ENCODE measurements at places on chromosomes 7 and 10.

GRCh38 chr7:27102581-27103442 lies at the start of gene HOXA2:
TSS of gene HOXA2 (minus strand) at chr7:27102683. CDS start at chr7:27102500, 183 bp downstream.
- no peak for DNase-seq

DNA sequence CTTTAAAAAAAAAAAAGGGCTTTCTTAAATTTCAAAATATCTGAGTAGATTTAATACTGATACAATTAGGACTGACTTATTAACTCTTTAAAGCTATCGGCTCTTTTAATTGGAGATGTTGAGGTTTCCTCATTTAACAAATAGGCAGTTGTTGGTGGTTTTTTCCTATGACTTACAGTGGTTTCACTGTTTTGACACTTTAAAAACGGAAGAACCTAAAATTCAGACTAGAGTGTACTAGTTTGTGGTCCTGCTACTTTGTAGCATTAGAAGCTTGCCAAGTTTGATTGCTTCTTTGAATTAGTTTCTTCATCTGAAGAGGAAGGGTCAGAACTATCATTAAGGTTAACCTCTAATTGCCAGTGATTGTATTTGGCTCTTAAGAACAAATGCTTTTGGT lies 27.7 kb downstream of the CUL1 start:
- DNase-seq: no peak

DNA sequence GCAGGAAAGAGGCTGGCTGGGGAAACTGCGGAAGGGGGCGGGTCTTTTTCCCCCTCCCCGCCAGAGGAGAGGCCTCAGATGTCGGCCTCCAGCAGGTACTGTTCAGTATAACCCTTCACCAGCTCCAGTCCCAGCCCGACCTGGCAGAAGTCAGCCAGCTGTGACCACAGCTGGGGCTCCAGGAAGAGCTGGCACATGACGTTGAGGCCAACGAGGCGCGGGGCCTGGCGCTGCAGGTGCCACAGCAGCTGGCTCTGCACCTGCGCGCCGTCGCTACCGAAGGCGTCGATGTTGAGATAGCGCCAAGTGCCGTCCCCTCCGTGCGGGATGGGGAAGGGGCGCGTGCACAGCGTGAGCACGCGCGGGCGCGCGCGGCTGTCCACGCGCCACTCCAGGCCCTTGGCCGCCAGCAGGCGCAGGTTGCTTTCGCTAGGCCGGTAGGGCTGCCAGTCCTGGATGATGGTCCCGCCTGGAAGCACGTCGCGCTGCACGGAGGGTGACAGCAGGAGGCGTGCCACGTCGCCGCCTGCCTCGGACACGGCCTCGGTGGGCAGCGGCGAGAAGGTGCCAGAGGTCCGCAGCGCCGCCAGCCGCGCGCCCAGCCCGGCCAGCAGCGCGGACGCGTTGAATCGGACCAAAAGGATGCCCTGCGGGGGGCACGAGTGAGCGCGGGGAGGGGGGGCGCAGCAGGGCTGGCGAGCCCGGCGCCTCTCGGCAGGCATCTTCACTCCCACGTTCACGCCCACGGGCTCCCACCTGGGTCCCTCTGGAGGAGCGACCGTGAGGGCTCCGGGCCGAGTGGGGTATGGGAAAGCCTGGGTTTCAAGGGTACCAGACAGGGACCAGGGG lies 6.9 kb upstream of the VGF start:
- DNase-seq: no peak

GRCh38 chr7:148289630-148290029 lies 300.9 kb upstream of the C7orf33 start:
- DNase-seq: no peak

- DNase-seq: no peak
Observed at GRCh38 chr10:7424919-7425318, 14.1 kb upstream of the SFMBT2 start.

DNA sequence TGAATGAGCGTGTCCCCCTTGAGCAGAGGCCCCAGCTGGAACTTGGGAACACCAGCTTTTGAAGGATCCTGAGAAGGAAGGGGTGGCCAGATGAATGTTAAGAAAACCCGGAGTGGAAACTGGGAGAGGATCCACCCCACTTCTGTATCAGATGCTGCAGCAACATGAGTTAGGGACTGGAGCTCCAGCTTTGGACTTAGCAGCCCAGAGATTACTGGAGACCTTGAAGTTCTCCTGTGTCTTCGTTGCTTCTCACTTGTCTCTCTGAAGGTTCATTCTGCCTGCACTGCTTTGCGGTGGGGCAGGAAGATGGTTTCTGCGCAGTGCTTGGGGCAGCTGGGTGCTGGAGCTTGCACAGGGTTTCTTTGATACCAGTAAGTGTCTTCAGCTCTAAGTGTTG lies 9.3 kb downstream of the TMEM248 start:
- no peak for DNase-seq

GRCh38 chr7:29319719-29320521 lies 125.3 kb downstream of the CHN2 start:
- no peak for DNase-seq

GRCh38 chr7:33642312-33642711 lies 263.0 kb upstream of the BMPER start:
- no peak for DNase-seq

Measured in activated CD8-positive, alpha-beta memory T cell treated with anti-CD3 and anti-CD28 coated beads, Interleukin-2, amount 10 ng/mL, durations not matched to agents 7 days and 5 days (primary cell).